ENCODE measurements at places on chromosomes 13 and 19.

GRCh38 chr19:11489378-11489777 lies 8.5 kb upstream of the ELAVL3 start:
- DNase-seq, result no peak

- DNase-seq, result no peak
These were observed 25.2 kb upstream of the IGSF23 start for GRCh38 chr19:44587963-44588770.

DNA sequence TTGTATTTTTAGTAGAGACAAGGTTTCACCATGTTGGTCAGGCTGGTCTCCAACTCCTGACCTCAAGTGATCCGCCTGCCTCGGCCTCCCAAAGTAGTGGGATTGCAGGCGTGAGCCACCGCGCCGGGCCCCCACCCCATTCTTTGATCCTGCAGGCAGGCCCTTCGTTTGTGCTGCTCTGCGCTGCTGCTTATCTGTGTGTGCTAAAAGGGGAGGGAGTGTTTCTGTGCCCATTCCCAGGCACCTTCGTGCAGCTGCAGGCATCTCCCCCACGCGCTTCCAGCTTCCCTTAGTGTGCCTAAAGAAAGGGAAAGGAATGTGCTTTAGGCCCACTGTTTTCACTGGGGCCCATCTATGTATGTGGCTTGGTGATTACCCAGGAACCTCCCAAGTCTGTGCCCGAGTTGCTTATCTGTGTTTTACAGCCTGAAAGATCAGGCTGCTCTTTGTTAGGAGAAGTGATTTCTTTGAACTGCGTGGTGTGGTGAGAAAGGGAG lies 27.2 kb downstream of the EPN1 start:
- peak; percentile 49 for DNase-seq

GRCh38 chr13:108850691-108851090 lies 221.3 kb downstream of the MYO16 start:
- no peak for DNase-seq

GRCh38 chr13:69683921-69684686 lies 423.5 kb upstream of the ATXN8OS start:
- DNase-seq, result peak; percentile 13

- DNase-seq, result no peak
These were observed 68.2 kb downstream of the ESD start for GRCh38 chr13:46728777-46729176.

DNA sequence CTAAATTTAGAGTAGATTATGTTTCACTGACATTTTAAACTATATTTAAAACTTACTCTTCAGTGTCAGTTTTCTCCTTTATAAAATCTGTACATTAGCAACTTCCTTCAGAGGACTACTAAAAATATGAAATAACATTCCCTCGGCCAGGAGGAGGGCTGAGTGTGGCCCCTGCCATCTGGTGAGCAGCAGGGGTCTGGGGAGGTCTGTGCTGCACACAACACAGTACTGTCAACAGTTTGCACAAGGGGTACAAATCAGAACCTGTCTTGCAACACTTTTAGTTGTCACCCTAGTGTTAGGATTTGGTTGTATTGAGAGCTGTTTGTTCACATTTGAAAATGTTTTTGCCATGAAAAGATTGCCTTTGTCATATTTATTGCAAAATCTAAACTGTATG lies 48.9 kb downstream of the TPP2 start:
- no peak for DNase-seq
